Kidney glomerular epithelial cell (primary cell): ENCODE measurements at places on chromosomes 16 and 17.

GRCh38 chr16:58236231-58236690 lies 38.4 kb upstream of the CSNK2A2 start:
- peak; percentile 41 for DNase-seq

DNA sequence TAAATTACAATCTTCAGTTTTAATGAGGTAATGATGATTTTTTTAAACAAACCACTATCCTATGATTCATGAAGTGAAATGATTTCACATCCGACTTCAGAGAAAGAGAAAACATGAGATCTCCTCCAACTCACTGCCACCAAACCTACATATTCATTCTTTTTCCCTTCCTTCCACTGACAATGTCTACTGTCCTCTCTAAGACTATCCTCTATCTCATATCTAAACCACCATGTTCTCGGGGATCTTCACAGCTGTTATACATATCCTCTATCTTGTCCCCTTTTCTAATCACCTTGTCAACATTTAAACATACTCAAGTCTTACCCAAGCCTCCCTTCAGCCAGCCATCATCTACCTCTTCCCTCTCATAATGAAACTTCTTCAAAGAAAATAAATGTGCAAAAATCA lies 53.5 kb downstream of the SMURF2 start:
- peak; percentile 48 for DNase-seq

DNA sequence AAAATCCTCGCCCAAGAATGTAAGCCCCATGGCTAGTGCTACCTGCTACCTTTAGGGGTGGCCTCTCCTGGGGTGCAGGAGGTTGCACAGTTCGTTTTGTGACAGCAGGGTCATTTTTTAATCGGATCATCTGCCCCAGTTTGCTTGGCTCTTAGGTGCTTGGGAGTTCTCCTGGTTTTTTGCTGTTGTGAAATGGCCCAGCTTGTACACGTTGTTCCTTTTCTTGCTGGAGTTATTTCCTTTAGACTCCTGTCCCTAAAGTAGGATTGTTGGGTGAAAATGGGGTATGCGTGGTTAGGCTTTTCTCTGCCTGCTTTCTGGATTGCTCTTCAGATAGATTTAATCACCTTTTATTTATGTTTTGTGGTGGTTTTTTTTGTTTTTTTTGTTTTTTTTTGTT lies 25.8 kb downstream of the ABCC1 start:
- DNase-seq: no peak

GRCh38 chr16:79540825-79541595 lies 59.5 kb downstream of the MAF start:
- no peak for DNase-seq

DNA sequence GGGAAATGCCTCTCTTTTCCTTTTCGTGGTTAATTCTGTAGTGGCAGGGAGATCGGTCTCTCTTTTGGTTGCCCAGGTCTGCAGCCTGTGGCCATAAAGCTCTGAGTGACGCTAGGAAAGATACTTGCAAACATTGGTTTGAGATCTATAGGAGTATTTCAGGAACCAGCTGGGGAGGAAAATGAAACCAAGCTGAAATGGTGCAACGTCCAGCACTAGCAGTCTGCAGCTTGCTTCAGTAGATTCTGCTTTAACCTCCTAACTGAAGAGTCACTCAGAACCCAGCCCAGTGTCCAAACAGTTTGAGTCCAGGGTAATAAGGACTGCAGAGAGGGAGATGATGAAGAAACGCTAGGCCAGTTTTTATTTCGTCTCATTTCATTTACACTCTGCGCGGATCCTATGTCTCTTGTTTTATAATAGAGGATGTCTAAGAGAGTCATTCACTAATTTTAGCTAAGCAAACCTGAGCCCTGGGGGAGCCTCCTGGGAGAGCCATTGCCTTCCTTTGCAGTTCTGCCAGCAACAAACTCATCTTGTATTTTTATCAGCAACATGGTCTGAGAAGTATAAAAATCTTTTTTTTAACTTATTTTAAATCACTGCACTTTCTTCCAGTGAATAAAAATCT lies 12.0 kb downstream of the SP2 start:
- no peak for DNase-seq

- DNase-seq: no peak
These were observed 71.6 kb downstream of the CDK5R1 start for GRCh38 chr17:32558326-32558955.

DNA sequence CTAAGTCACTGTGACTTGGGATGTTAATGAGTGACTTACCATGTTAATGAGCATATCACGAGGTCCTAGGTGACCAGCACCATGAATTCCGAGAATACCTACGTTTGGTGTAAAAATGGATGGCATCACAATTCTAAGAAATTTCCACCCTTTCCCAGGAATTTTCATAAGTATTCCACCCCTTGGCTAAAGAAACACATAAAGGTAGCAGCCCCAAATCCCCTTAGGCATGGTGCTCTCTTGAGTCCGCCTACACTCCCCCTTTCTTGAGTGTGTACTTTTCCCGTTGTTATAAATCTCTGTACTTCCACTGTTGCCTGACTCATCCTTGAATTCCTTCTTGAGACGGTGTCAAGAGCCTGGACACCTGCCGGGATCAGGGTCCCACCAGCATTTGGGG lies 504.0 kb upstream of the RBFOX1 start:
- no peak for DNase-seq

- DNase-seq: no peak
These were observed 290.4 kb downstream of the MAP2K6 start for GRCh38 chr17:69704935-69705334.

DNA sequence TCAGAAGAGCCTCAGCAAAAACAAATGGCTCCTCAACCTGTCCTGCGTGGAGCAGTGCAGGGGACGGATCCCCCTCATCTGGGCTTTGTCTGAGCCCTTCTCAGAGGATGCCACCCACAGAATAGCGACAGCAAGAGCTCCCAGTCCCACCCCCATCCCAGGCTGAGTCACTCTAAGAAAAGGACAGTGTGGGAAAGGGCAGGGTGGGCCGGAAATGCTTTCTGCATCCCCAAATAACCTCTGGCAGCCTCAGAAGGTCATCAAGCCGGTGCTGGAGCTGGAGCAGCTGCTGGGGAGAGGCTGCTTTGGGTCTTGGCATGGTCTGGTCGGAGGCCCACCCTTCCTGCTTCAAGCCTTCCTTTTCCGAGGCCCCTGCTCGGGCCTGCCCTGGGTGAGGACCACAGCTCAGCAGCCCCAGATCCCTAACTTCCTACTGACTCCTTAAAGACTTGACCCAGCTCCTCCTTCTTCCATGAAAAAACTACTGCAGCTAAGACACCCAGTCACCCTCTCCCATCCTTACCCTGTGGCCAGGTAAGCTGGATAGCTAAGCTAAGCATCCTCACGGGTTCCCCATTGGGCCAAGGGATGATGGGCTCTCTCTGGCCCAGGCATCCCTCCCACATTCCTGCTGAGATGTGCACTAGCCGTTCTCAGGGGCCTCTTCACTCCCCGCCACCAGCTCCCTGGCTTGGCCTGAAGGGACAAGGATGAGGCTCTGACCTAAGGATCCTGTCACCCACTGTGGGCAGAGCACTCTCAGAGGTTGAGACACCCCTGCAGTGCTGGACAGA lies 8.7 kb downstream of the SLC12A4 start:
- DNase-seq: no peak

DNA sequence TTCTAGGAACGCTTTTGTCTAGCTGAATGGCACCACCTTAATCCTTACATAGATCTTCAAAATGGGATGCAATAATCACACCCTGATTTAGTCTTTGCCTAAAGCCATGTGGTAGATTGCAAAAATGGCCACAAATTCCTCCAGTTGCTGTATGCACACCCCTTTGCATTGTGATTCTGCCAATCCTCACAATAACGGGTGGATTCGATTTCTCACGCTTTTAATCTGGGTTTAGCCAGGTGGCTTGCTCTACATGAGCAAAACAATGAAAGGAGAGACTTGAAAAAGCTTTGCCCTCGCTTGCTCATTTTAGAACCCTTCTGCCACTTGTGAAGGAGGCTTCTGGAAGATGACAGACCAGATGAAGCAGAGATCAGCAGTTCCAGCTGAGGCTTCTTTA lies 50.3 kb upstream of the B4GALNT2 start:
- no peak for DNase-seq

GRCh38 chr16:70758786-70759185 lies 42.2 kb downstream of the VAC14 start:
- DNase-seq: no peak

- no peak for DNase-seq
These were observed 156.4 kb downstream of the C16orf95 start for GRCh38 chr16:87160701-87161337.

DNA sequence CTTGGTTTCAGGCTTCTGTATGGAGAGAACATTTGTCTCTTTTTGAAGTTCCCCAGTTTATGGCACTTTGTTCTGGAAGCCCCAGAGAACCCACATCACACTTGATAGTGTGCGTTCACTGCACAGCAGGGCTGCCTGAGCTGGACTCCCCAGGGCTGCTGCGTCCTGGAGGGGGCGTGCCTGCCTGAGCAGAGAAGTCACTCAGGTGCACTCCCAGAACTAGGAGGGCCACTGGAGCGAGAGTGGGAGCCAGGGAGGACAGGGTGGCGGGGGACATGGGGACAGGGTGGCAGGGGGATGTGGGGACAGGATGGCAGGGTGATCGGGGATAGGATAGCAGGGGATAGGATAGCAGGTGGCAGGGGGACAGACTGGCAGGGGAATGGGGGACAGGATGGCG lies 43.9 kb upstream of the ZNF469 start:
- no peak for DNase-seq

- DNase-seq: peak; percentile 51
These were observed at the start of gene CAMTA2 for GRCh38 chr17:4986951-4987766. Gene CAMTA2 (minus strand): TSS chr17:4987675. CDS start chr17:4986222, 1,453 bp downstream.
